Activated gamma-delta T cell treated with anti-CD3 and anti-CD28 coated beads, Interleukin-2, amount 50 U/mL, for 16 hours (primary cell): ENCODE measurements at places on chromosomes 4 and X.

DNA sequence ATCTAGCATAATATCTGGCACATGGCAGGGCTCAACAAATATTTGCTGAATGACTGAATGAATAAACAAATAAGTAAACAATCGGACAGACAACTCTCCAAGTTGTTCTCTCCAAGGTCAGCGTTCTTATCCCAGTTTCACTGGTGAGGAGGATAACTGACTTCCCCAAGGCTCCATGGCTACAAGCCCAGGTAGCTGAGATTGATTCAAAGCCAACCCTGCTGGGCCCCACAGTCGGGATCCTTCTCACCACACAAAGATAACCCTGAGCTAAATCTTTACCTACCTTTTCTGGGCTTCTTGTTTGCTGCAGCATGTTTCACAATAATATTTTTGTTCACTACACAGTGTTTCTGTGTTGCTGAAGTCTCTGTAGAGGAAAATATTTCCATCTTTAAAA is 54.9 kb downstream of the USP46 start:
- DNase-seq = no peak

GRCh38 chr4:139711461-139711860 is 45.8 kb downstream of the MGST2 start:
- DNase-seq = no peak

DNA sequence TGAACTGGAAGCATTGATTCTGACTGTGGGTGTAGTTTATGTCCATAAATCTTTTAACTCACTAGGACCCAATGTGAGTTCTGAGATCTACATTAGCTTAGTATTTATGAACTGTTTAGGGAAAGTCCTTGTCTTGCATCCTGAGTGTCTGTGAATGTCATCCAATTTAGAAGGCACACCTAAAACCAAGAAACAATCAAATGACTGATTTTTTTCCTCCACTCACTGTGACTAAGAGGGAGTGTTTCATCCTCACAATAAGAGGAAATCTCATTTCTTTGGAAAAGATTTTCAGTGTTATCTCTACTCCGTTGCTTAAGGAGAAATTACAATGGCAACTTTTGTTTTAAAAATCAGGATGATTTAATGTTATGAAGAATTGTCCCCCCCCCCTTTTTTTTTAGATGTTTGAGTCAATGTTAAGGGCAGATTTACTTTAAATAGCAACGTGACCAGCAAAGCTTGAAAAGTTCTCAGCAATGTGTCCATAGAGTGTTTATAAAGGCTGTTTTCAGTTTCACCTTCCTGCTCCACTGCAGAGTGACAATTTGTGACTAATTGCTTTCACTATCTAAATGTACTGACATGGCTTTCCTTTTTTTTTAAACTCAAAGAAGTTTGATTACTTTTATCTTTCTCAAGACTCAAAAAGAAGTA is 173.0 kb downstream of the SPCS3 start:
- DNase-seq = no peak

DNA sequence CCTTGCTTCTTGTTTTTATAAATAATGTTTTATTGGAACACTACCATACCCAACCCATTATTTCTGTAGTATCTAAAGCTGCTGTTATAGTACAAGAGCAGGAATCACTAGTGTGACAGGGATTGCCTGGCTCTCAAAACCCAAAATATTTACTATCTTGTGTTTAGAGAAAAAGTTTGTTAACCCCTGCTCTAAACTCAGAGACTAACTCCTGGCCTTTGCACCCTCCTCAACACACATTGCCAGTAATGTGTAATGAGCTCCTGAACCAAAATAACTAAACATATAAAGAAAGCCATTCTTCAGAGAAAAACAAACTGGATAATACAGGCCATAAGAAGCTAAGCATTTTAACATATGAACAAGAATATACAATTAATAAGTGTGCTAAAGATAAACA is 8.2 kb upstream of the FAT4 start:
- no peak for DNase-seq

DNA sequence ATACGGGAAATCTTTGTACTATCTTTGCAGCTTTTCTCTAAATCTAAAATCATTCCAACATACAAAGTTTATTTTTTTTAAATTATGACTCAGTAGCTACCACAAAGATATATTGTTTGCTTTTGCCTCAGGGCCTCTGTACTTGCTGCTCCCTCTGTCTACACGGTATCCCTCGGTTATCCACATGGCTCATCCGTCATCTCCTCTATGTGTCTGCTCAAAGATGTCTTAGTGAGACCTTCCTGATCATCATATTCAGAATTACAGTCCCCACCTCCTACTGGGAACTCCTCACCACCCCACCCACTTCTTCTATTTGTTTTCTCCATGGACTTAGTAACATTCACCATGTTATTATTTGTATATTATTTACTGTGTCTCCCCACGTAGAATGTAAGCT is 107.8 kb downstream of the PARM1 start:
- DNase-seq = no peak

DNA sequence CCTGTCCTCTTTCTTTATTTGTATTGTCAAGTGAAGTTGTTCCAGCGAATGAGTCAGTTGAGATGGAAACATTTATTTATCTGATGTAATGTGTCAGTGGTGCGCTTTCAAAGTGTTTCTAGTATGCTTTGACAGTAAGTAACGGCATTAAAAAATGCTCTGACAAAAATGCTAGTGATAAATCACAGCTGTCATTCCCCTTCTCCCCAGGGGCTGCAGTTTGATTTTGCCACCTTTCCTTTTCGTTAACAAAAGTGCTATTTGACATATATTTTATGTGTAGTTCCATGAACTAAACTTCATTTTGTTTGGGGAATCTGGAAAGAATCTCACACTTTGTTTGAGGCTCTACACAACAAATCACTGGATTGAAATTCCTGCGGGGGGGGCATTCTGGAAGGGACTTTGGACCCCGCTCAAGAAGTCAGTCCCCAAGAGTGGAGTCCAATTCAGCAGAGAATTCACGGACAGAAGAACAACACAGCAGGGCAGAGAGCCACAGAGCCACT is 7.6 kb upstream of the TBC1D19 start:
- DNase-seq = no peak

DNA sequence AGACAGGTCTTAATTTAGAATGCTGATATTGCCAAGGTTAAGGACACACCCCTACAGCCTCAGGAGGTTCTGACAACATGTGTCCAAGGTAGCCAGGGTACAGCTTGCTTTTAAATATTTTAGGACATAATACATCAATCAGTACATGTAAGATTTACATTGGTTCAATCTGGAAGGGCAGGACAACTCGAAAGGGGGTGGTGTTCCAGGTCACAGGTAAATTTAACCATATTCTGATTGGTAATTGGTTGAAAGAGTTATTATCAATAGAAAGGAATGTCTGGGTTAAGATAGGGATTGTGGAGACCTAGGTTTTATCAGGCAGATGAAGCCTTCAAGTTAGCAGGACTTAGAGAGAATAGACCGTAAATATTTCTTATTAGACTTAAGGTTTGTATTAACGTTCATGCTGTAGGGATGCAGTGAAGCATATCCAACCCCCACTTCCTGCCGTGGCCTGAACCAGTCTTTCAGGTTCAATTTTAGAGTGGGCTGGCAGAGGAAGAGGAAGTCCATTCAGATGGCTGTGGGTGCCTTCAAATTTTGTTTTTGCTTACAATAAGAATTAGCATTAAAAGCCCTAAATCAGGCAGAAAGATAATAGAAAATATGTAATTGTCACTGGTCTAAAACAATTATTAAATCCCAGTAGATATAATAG is 136.5 kb upstream of the GALNTL6 start:
- no peak for DNase-seq

DNA sequence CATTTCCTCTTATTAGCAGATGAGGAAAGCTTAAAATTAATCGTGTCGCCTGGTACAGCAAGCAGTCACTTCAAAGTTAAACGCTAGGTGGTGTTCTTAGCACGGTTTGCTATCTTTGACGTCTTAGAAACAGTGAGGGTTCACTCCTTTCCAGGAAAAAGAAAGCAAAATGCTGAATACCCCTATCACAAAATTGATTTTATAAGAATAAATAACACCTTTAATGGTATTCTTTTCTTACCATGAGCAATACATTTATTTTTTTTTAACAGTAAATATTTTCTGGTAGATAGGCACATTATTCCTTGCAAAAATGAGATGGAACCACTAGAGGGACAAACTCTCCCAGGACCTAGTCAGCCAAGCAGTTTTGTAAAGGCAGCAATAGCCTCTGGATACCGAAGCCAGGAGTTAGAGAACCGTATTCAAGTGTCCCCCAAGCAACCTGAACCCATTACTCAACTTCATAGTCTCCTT is 153.9 kb downstream of the KDR start:
- no peak for DNase-seq

GRCh38 chr4:168710353-168710946 is 213.6 kb downstream of the PALLD start:
- no peak for DNase-seq

GRCh38 chr4:40718586-40718985 is 31.2 kb upstream of the NSUN7 start:
- no peak for DNase-seq

- no peak for DNase-seq
These were observed 12.7 kb upstream of the CD40LG start for GRCh38 chrX:136635235-136635634.

DNA sequence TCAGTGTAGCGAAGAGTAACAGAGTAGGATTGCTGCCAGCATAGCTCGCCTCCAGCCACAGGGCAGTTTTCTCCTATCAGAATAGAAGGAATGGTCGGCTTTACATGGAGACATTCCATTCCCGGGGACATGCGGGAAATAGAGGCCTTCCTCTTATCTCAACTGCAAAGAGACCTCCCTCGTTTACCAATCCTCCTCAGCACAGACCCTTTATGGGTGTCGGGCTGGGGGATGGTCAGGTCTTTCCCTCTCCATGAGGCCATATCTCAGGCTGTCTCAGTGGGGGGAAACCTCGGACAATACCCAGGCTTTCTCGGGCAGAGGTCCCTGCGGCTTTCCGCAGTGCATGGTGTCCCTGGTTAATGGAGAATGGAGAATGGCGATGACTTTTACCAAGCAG is 285.0 kb downstream of the ASMT start:
- DNase-seq = no peak

DNA sequence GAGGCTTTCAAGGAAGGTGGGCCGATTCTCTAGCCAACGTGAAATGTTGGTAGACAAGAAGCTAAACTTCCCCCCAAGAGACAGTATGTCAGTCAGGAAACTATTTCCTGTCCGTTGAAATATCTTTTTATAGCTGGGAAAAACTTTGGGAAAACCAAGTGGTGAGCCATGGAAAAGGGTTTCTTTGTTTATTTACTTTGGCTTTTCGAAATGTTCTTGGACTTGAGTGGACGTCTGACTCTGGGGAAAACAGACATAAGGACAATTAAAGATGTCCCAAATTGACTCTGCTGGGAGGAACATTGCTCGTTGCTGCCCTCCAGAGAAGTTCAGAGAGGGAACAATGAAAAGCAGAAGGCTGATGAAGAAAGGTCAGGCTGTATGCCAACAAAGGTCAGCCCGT is 295.4 kb downstream of the RAPGEF2 start:
- no peak for DNase-seq

DNA sequence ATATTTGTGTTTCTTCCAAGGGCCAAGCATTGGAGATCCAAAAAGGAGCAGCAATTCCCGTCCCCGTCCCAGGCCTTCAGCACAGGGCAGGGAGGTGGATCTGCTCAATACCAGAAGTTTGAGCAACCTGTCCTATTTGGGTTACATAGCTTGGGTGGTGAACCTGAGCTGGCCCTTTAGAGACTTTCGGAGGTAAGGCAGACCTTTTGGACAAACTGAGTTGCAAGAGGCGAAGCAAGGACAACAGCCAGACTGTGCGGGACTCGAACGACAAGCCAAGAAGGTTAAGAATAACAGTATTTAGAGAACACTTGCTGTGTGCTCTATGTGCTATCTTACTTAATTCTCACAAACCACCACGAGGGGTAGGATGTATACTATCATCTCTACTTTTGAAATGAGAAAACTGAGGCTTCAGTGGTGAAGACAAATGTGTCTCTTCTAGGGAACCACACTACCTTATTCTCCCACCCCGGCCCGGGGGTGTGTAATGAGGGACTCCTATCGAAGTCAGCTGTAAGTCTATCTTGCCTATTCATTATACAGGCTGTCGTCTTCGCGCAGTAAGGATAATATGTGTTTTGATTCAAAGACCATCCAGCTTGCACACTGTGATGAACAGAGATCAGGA is 1.3 kb downstream of the NOP14 start:
- no peak for DNase-seq

GRCh38 chr4:45102716-45103115 is 376.4 kb upstream of the GNPDA2 start:
- DNase-seq = no peak

- DNase-seq = no peak
These were observed 72.0 kb upstream of the MTNR1A start for GRCh38 chr4:186627226-186627865.

GRCh38 chrX:113512700-113513395 is 672.2 kb upstream of the AMOT start:
- no peak for DNase-seq

- no peak for DNase-seq
These were observed 39.8 kb downstream of the AWAT2 start for GRCh38 chrX:70009970-70010369.

- DNase-seq = no peak
These were observed 214.2 kb downstream of the RELL1 start for GRCh38 chr4:37471971-37472370.

GRCh38 chr4:14792702-14793227 is 209.5 kb upstream of the CPEB2 start:
- DNase-seq = no peak

GRCh38 chr4:86098691-86099090 is 261.2 kb downstream of the MAPK10 start:
- no peak for DNase-seq

DNA sequence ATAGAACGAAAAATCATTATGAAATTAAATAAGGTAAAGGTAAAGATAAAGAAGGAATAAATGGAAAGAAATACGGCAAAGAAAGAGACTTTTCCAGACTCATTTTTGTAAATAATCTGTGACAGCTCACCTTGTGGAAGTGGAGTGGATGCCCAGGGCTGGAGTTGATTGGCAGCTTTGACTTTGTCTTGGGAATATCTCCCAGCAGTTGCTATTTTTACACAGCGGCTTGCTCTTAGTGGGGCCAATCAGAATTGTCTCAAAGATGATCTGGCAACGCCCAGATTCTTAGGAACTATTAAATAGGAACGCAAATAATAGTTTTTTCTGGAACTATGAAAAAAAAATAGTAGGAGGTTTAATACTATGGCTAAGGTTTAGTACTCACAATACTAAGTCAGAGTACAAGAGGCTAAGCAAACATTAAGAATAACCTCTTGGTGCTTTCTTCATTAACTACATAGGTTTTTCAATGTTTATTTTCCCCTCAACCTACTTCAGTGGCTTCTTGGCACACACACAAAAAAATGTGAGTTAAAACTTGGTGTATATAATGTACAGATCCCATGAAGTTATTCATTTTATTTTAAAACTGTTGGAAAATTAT is 132.7 kb downstream of the TRAM1L1 start:
- no peak for DNase-seq

DNA sequence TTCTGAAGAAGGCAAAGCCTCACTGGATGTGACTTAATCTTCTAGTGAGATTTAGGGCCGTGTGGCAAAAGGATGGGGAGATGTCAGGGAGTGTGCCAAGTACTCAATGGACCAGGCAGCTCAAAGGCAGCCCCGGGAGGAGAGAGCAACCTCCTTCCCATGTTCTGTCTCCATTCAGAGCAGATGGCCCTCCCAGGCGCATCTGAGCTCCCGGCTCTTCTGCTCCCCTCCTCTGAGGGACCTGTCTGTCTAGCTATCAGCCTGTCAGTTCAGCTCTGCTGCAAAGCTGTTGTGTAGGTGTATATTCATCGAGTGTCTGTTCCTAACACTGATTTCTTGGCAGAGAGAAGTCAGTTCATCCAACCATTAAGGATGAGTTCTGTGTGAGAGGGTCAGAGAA is 10.9 kb upstream of the PORCN start:
- DNase-seq = no peak
